ENCODE measurements at places on chromosomes 1 and 21.

DNA sequence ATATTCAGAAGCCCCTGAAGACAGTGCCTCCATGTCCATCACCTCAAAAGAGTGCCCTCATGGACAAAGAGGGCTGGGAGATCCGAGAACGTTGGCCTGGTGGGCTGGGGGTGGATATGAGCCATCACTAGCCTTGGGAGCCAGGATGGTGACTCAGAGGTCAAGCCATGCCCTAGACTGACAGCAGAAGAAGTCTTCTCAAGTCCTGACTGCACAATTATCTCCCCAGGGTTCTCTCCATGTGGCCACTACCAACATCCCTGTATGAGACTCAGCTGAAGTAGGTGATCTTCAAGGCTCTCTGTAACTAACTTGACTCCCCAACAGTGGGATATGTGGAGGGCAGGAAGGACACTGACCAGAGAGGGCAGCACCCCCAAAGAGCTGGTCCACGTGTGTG, 7.1 kb upstream of the USF1 start:
- no peak for DNase-seq

GRCh38 chr1:21238141-21238800, 52.0 kb downstream of the ECE1 start:
- no peak for DNase-seq

GRCh38 chr1:239123260-239123659, 263.1 kb upstream of the CHRM3 start:
- DNase-seq, result no peak

DNA sequence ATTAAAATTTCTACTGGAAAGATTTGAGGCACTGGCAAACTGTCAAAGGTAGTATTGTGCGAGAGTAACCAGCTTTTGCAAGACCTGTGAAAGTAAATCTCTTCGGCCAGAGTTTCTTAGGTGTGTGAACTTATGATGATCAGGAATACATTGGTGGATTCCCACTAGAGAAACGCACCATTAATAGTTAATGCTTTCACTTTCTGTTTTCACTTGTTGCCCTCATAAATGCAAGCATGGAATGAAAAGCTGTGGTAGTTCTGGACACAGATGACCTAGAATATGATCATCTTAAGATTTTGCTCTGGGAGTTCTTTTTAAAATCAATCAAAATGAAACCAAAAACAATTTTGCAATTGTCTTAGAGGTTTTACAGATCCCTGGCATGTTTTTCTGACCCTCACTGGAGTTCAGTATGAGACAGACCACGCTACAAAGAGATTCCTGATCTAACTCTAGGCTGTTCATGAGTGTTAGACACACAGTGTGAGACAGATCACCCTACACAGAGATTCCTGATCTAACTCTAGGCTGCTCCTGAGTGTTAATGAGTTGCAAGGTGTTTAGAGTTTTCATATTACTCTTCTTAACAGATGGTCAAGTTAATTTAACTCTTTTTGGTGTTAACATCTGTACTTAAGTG, 98.8 kb downstream of the SDCCAG8 start:
- no peak for DNase-seq
